Thoracic aorta (tissue), 2 donors: ENCODE measurements at places on chromosomes 3 and 15.

DNA sequence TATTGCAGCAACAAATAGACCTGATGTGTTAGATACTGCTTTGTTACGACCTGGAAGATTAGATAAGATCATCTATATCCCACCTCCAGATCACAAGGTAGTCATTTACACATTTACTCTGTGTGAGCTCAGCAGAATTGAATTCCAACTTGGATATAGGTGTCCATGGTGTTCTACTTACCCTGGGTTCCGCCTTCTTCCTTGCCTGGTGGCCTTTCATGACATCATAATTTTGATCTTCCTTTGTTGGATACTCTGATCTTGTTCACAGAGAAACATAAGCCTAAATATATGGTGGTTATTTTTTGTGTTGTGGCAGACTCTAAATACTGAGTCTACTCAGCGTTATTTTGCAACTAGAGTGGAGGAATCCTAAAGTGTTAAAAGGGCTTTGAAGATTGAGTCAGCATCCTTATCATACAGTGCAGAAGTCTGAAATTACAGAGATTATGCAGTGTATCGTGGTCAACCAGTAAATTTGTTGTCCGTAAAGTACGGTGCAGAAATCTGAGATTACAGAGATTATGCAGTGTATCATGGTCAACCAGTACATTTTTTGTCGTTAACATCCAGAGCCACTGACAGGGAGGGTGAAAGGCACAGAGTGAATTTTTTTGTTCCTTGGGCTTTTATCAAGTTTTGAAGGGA lies 39.1 kb upstream of the GATM start:
- DNase-seq, result no peak

- DNase-seq, result no peak
These were observed 20.1 kb upstream of the SKIL start for GRCh38 chr3:170337420-170337819.

DNA sequence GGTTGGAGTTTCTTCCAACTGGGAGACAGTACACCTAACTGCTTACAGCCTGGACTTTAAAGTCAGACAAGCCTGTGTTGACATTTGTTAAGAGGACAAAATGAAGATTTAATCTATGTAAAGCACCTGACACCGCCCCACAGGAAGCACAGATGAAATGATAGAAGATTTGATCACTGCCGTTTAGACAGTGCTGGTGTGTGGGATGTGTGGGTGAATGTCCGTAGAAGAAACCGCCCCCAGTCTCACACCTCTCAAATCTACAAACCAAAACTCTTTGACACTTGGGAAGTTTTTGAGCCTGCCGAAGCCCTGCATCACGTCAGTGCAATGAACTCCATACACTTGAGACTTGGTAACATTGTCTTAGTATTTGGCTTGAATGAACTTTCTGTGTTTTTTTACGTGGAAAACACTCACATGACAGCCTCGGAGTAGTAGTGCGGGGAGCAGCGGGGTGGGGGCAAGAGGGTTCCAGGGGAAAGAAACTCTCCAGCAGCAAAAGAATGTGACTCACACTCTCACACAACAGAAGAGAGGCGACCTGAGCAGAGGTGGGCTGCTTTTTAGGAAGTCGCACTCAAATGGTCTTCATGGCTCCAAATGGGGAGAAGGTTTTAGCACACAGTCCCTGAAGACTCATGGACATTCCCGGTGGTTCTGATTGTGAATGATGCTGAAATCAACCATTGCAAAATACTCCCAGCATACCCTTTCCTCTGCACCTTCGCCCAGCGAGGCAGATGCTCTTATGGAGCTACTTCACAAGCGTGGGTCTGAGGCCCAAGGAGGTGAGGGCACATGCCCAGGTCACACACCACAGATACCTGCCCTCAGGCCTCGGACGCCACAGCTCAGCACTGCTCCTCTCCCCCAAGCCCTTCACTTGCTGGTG lies 79.2 kb downstream of the SRGAP3 start:
- DNase-seq, result no peak

- DNase-seq, result no peak
These were observed 85.3 kb upstream of the ADAMTS9 start for GRCh38 chr3:64773137-64773536.

DNA sequence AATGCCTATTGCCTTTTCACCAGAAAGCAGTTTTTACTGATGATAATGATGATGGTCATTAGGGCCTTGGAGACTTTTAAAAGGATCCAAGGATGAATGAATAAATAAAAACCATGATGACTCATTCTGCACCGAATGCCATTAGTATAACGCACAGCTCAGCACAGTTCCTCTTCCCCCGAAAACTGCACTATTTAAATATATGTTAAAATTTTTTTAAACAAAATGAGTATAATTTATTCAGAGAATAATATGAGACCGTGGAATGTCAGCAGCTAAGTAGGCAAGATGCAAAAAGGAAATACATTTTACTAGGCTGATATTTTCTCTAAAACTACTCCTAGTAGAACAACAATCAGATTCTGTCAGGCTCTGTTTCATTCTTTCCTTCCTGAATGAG lies 83.4 kb upstream of the NANOGP8 start:
- DNase-seq, result no peak

DNA sequence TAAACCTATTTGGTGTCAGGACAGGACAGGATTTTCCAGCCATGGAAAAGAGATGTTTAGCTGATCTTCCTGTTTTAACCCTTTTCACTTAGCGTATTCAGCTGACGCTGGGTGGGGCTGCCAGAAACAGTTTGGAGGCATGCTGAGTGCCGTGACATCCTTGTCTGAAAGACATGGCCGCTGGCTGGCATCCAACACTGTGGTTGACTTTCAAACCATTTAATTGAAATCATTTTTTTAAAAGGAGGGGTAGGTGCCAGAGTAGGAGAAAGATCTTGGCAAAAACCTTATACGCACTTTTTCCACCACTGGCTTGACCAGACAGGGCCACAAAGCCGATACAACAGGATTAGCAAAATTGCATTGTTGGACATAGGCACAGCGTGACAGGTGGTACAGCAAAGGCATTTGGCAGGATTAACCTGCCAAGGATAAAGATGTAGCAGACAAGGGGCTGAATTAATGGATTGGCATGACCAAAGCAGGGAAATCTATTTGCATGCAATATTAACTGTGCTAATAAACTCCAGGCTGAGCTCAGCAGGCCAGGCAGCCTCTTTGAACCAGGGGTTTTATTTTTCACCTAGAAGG lies 131.8 kb upstream of the TOPAZ1 start:
- DNase-seq, result no peak

GRCh38 chr3:123732447-123732846 lies 147.6 kb upstream of the HACD2 start:
- DNase-seq, result no peak

DNA sequence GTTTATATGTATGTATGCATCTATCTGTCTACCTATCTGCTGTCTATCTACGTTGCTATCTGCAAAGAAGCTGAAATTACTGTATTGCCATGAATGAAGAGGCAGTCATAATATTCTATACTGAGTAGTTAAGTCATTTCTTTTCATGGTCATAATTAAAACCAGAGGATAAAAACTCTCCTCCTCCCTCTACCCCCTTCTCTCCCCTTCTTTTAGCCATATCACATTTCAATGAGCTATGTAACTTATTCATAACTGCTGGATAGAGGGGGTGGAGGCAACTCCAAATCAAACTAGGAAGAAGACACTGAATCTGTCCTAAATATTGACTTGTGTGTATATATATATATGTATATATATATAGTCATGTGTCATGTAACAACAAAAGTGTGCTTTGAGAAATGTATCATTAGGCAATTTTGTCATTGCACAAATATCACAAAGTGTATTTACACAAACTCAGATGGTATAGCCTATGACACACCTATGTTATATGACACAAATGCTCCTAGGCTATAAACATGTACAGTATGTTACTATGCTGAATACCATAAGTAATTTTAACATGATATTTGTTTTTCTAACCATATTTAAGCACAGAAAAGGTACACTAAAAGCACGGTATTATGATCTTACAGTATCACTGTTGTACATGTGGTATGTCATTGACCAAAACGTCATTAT lies 229.7 kb upstream of the KCNMB2 start:
- DNase-seq, result no peak
